ENCODE measurements at places on chromosomes 16 and 17. TPM values are rescaled to one million over a fixed set of nuclear protein-coding genes. Genes with fewer than 3 reads are reported as not detected.

GRCh38 chr16:50718061-50718760, 23.7 kb upstream of the CYLD start:
- DNase-seq: peak; percentile 31

GRCh38 chr16:11684231-11685025, 16.2 kb downstream of the SNN start:
- DNase-seq: no peak

- DNase-seq: no peak
Observed at GRCh38 chr17:68684949-68685357, 83.8 kb upstream of the FAM20A start.

- no peak for DNase-seq
Observed at GRCh38 chr16:46728806-46729205, 19.3 kb downstream of the MYLK3 start.

GRCh38 chr17:43577664-43578403, 31.7 kb upstream of the ETV4 start:
- DNase-seq: no peak

The SHISA9 gene
- 0.10 TPM for total RNA-seq

The CHST5 gene
- total RNA-seq: not detected

DNA sequence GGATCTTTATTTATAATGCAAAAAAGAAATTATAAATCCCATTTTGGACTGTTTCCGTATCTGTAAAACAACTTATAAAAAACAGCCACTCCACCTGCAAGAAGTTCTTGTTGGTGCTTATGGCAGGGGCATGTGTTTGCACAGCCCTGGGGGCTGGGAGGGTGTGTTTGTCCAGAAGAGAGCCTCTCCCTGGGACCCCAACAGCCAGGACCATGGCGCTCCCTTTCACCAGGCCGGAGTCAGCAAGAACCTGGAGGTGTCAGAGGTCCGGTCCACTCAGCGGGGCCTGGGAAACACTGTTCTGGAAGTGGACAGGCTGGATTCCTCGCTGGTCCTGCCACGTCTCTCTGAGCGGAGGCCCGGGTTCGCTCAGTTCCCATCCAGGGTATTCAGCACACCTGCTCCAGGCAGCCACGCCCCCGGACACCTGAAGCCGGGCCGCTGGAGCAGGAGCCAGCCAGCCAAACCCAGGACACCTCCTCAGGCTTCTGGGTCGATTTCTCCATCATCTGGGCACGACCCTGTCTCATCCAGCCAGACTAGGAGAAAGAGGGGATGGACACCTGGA, 18.9 kb upstream of the GINS2 start:
- no peak for DNase-seq

GRCh38 chr17:63370696-63371095, 75.4 kb downstream of the CYB561 start:
- no peak for DNase-seq

DNA sequence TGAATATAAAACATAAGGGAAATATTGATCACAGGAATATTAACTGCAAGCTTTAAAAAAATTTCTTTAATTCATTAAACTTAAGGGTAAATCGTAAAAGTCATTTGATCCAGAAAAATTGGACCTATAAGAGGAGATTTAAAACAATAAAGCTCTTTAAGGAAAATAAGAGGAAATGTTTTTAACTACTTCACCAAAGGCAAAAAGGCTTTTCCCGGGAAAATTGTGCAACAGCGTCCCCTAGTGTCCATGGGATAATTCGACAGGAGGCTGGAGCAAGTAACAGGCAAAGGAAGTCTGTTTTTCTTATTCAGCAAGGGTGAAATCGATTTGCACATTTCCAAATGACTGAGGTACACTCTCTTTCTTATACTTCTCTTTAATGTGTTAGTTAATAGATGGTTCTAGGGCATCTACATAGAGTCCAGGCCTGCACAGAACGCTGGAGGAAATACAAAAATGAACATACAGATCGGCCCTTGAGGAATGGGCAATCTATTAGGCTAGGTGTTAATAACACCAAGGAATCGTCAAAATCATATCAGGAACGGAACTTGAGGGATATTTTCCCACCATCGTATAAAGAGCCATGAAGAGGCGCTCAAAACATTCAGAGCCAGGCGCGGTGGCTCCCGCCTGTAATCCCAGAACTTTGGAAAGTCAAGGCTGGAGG, 61.4 kb downstream of the ZNF18 start:
- peak; percentile 54 for DNase-seq

DNA sequence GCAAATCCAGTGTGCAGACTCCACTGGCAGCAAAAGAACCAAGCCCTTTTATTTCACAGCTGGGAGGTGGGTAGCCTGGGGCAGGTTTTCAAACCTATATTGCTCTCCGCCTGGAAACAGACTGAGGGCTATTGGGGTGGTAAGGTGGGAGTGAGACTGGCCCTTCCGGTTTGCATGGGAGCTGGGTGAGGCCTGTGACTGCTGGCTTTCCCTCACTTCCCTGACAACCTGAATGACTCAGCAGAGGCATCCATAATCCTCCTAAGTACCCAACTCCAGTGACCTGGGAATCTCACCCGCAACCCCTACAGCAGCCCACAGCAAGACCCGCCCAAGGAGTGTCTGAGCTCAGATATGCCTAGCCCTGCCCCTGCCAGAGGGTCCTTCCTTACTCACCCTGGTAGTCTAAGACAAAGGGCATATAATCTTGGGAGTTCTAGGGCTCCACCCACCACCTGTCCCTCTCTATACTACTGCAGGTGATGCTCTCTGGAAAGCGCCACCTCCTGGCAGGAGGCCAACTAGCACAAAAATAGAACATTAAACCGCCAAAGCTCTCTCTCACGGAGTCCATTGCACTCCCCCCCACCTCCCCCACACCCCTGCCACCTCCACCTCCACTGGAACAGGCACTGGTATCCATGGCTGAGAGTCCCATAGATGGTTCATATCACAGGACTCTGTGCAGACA, 602.0 kb upstream of the C16orf82 start:
- DNase-seq: no peak

The SPATA22 gene
- not detected for total RNA-seq

GRCh38 chr16:56715126-56715525, 14.8 kb upstream of the NUP93 start:
- DNase-seq: no peak

DNA sequence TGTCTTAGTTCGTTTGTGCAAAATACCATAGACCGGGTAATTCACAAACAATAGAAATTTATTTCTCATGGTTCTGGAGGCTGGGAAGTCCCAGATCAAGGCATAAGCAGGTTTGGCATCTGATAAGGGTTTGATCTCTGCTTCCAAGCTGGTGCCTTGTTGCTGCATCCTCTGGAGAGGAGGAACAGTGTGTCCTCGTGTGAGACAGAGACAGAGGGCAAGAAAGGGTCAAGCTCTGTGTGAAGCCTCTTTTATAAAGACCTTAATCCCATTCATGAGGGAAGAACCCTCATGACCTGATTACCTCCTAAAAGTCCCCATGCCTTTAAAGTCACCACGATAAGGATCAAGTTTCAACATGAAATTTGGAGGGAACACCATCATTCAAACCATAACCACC, 55.8 kb upstream of the TANC2 start:
- DNase-seq: no peak

The CDH3 gene
- 3.9 TPM for total RNA-seq

The VASN gene
- 115 TPM for total RNA-seq

The TP53TG3D gene
- total RNA-seq: not detected

The VTN gene
- total RNA-seq: not detected

GRCh38 chr16:74448990-74449389, 27.7 kb upstream of the CLEC18B start:
- DNase-seq: peak; percentile 96

GRCh38 chr17:70205401-70205800, 36.1 kb downstream of the KCNJ2 start:
- DNase-seq: peak; percentile 7

The NR1D1 gene
- 5.7 TPM for total RNA-seq

DNA sequence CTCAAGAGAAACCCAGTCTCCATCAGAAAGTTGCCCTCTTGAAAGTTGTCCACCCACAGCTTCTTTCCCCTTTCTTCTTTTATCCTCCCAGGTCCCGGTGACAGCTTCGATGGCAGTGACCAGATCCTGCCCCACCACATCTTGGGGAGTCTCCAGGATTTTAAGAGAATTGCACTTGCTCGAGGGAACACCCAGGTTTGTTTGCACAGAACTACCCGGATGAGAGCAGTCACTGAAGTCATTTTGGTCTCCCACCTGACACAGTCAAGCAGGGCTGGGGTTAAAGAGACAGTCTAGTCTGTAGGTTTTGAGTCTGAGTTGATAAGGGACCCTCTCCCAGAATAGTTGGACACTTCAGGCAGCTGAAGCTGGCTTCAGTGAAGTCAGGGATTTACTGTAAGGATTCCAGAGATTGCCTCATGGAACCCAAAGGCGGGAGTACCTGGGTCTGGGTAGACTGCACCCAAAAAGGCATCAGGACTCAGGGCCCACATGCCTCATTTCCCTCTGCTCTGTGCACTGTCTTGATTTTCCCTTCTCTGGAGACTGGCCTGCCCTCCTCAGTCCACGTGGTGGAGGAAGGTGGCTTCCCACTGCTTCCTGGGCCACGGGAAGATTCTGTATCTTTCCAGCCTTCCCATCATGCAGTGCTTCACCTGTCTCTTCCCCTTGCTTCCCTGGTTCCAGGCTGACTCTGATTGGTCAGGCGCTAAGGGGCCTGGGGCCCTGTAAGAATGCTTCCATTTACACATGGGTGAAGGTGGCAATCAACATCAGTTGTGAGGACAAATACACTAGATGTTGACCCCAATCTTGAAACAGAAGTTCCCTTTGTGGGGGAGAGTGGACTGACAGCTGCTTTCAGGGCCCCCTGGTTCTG, 9.5 kb downstream of the MYCBPAP start:
- no peak for DNase-seq

GRCh38 chr16:89564476-89565255, 4.2 kb downstream of the RPL13 start:
- DNase-seq: no peak

The RAB26 gene
- 3.8 TPM for total RNA-seq

DNA sequence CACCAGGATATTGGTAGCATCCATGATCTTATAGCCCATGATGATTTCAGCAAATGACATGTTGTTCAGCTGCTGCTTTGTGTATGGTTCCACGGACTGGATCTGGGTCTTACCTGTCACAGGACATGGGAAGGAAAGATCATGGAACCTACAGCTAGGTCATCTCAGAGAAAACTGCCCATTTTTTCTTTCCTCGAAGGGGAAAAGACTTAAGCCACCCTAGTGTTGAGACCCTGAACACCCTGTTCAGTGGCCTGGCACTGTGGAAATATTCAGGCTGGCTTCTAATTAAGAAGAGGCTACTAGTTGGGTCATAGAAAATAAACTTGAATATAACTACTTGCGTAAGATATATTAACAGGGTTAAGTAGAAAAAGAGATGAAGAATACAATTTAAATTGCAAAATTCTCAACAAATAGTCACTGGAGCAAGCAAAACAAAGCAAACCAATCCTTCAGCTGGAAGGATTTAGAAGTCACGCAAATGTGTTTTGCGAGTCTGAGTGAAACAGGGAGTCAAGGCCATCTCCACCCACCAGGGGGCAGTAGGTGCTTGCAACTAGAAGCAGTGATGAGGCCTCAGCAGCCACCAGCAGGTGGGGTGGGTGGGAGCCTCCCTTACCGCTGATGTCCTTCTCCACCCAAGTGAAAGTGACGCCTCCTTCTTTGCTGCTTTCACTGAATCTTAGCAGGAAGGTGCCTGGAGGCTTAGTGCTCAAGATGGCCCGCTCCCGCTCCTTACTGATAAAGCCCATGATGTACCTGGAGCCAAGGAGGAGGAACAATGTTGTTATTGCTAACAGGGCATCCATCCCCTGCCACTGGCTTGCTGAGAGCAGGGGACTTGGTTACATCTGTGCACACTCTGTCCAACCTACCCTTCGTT, 34.3 kb downstream of the STAT5A start:
- peak; percentile 90 for DNase-seq

DNA sequence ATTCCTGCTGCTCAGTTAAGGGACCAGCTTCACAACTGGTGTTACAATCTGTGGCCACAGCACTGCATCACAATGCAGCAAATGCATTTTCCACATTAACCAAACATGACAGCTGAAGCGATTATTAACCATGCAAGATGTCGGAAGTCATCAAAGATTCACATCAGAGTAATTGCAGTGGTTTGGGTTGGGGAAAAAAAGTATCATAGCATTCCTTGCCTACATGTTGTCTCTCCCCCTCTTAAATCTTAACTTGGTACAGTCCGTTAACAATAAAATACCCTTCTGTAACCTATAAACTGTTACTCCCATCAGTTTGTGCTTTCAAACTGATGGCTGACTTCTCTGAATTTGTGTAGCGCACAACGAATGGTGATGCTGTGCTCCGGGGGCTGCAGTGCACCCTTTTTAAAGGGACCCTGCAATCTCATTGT, 51.6 kb downstream of the NUP93 start:
- DNase-seq: no peak

GRCh38 chr16:85519540-85520231, 93.4 kb upstream of the GSE1 start:
- DNase-seq: no peak

GRCh38 chr17:35879773-35880654, at the start of gene CCL5:
CCL5 (minus strand) TSS chr17:35880360.
- peak; percentile 40 for DNase-seq

The KRTAP4-4 gene
- not detected for total RNA-seq

GRCh38 chr17:79814974-79815835, 18.3 kb upstream of the CBX8 start:
- no peak for DNase-seq

DNA sequence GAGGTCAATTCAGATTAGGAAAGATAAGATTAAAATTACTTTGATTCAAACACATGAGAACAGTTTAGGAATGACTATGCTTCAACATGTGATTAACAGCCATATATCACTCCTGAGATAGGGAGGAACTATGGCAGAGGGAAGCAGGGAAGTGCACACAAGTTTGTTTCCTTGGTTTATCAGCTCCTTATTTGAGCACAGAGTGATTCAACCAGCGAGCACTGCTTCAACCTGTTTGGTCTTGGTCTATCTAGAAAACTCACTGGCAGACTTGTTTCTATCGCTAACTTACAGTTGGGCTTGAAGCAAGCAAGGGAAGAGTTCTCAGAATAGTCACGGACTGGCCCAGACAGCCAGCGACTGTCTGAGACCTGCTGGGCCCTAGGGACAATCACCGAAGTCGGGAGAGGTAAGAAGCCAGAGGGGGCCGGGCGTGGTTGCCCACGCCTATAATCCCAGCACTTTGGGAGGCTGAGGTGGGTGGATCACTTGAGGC, 23.5 kb downstream of the TUBG1 start:
- DNase-seq: no peak

GRCh38 chr17:42878123-42878880, 22.3 kb upstream of the G6PC1 start:
- DNase-seq: no peak
